Fibroblast of skin of scalp (primary cell): ENCODE measurements at places on chromosomes 5 and 9.

DNA sequence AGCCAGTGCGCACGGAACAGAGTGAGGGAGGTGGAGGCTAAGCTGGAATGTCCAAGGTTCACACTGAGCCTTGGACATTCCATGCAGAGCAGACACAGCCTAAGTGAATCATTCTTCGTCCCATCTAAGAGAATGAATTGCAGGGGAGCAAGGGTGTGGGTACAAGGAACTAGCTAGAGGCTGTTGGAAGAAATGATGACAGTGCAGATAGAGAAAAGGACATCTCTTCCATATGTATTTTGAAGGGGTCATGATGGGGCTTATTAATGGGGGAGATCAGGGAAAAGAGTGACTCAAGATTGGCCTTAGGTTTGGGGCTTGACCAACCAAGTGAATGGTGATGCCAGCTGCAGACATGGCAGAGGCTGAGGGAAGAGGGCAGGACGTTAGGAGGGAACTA lies 59.2 kb downstream of the MTX3 start:
- no peak for DNase-seq

GRCh38 chr9:15400281-15400941 lies 22.3 kb upstream of the SNAPC3 start:
- DNase-seq = peak; percentile 38

GRCh38 chr5:141532726-141533125 lies 43.8 kb downstream of the PCDHGC5 start:
- no peak for DNase-seq

GRCh38 chr9:132975961-132976360 lies 2.5 kb upstream of the GFI1B start:
- DNase-seq = no peak

DNA sequence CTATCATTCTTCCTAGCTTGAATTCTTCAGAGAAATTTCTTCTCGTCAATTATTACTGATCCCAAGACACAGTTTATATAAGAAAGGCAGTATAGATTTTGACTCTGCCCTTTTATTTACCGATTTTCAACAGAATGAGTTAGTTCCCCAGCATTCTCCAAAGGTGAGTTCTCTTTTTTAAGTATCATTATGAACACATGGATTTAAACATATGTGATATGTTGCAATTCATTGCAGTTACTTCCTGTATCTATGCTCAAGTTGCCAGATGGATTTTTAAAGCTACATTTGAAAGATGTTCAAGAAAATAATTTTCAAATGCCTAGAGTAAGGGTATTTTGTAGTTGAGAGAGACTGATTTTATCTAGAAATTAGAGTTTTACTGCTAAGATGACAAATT lies 8.4 kb downstream of the WDR41 start:
- no peak for DNase-seq

- DNase-seq = no peak
These were observed 229.3 kb downstream of the GOLPH3 start for GRCh38 chr5:31944684-31945445.

DNA sequence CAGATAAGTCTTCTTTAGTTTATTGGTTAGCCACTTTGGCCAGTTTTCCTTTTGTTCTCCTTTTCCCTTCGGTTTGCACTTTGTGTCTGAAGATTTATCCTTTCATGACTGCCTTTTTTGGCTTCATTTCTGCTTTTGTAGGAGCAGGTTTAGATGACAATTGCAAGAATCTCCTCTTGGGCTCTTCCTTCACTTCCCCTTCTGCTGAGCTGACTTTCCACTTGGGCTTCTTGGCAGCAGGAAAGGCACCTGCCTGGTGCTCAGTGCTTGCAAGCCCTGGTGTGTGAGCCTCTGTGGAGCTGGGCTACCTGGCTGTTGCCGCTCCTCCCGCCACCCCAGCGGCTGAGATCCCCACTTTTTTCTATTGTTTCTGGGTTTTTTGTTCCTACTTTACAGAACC lies 7.3 kb downstream of the CCDC112 start:
- no peak for DNase-seq

DNA sequence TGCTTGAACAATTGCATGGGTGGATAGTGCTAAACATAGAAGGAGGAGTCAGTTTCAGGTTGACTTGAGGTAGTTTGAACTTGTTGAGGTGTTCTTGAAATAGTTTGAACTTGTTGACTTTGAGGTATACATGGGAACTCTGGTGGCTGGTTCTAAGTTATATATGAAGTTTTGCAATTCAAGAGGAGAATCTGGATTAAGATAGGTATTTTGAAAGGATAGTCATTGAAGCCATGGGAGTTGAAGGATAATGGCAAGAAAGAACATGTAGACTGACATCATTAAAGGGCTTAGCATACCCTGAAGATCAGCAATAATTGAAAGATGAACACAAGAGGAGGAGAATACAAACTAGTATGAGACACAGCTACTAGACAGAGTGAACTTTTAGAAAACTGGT lies 181.9 kb upstream of the MRPS30 start:
- no peak for DNase-seq

DNA sequence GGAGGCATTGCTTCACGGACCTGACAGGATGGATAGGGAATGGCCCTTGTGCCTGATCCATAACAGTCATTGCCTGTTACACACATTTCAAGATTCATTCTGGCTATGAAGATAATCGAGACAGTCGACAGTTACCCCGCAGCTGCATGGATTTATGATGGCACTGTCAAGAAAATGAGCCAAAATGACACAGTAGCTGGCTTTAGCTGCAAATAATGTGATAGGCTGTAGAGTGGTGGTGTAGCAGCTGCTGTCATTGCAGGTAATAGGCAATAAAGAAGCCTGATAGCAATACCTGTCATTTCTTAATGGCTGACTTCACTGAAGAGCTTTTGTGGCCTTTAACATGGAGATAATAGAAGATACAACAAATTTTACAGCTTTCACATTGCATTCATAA lies 1085.2 kb upstream of the ARRDC3 start:
- no peak for DNase-seq

- DNase-seq = no peak
These were observed 399.0 kb upstream of the MEF2C start for GRCh38 chr5:89281766-89282553.

- no peak for DNase-seq
These were observed 172.2 kb upstream of the MEF2C start for GRCh38 chr5:89055015-89055694.

DNA sequence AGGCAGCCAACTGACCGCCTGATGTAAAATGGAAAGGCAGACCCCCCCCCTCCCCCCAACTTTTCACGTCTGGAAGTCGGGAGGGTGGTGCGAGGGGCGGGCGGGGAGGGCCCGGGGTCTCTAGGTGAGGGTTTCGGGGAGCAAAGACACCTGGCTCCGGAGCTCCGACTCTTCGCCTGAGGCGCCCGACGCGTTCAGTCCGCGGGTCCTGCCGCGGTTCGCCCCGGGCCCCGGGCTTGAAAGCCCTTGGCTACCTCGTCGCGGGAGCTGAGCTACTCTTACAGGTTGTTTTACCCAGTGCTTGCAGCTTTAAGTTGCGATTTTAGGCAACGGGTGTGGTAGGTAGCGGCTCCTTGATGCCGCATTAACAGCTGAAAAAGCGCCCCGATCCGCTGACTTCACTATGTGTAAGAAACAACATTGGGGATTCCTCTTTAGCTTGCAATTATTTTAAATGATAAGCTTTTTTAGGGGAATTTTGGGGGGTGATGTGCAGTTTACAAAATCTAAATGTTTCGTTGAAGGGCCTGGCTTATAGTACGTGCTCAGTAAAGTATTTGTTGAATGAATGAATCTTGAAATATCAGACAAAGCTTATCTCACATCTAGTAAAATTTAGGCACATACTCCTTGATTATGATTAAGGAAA lies 722 bp downstream of the CDC42SE2 start:
- peak; percentile 17 for DNase-seq

GRCh38 chr5:112492291-112492690 lies 73.2 kb upstream of the EPB41L4A start:
- DNase-seq = peak; percentile 34

- DNase-seq = no peak
These were observed 60.1 kb downstream of the CDH18 start for GRCh38 chr5:19927919-19928318.

- DNase-seq = peak; percentile 92
These were observed 296.7 kb downstream of the HINT1 start for GRCh38 chr5:130868186-130868840.

DNA sequence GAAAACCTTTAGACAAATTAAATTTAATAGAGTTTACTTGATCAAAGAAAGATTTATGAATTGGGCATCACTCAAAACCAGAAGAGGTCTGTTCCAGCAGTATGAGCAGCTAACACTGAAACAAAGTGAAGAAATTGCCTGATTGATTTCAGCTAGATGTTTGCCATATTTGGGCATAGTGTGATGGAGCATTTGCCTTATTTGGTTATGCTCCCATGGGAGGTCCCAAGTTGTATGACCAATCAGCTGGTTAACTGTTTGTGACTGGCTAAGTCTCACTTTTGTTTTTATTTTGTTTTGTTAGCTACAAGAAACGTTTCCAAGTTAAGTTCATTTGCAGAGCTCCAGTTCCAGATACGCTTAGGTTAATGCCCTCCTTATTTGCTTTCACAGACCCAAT lies 53.3 kb upstream of the LMNB1 start:
- DNase-seq = peak; percentile 18

DNA sequence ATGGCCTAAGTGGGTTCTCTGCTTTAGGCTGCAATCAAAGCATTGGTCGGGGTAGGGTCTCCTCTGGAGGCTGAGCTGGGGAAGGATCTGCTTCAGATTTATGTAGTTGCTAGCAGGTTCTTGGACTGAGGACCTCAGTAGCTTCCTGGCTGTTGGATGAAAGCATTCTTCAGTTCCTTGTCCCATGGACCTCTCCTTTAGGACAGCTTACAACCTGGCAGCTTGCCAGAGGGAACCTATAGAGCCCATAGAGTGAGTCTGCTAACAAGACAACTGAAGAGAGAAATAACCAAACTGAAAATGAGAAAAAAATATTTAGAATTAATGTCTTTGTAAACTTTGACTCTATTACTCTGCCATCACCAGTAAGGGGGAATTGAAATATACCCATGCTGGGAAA lies 12.4 kb downstream of the MRPS30 start:
- peak; percentile 1 for DNase-seq

- DNase-seq = no peak
These were observed 13.5 kb upstream of the DRD1 start for GRCh38 chr5:175457466-175457865.

GRCh38 chr5:61516946-61517345 lies 184.9 kb downstream of the ZSWIM6 start:
- DNase-seq = no peak

DNA sequence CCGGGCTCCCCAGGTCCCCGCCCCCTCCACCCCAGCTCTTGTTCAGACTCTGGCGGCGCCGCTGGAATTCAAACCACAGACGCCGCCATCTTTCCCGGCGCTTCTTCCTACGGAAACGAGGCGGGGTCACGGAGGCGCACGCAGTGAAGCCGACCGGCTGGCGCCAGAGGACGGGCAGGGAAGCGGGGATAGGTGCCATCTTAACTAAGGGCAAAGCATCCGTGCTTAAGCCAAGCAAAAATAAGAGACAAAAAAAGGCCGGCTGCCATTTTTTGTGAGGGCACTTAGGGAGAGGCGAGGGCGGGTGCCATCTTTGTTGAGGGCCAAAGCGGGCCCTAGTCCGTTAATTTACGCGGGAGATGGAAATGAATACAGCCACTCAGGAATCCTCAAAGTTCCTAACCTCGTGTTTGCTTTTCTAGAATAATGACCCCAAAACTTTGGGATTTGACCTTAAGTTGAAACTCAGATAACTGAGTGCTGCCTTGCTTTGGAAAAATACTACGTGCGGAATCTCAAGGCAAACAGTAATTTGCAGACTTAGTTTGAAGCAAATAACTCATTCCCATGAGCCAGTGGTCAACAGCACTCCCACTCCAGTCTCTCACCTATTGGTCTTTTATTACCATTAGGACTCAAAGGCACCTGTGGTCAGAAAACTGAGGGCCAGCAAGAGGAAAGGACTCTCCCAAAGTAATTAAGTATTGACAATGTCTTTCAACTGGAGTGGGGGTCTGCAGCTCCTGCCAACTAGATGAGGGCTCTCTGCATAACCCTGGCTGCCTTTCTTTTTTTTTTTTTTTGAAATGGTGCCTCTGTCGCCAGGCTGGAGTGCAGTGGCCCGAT lies at the start of gene CDK5RAP2:
TSS of gene CDK5RAP2 (minus strand) at position 117 of the 846 bp plus-strand sequence. CDS start 189 bp downstream, outside the sequence.
- peak; percentile 98 for DNase-seq

GRCh38 chr9:137825324-137825989 lies 52.1 kb upstream of the CACNA1B start:
- no peak for DNase-seq

DNA sequence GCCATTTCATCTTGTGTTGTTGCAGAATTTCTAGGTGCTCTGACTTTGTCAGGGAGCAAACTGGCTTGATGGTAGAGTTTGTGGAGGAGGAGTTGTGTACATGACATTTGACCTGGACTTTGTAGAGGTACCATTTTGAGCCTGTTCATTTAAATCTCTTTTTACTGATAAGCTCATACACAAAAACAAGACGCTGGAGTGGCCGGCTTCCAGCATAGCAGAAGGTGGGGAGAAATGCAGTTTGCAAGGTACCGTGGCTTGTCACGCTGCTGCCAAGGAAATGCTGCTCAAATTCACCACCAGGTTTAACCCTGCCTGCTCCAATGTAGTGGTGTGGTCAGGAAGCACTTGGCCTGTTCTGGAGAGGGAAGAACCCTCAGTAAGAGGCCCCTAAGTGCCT lies 18.9 kb upstream of the IQGAP2 start:
- DNase-seq = no peak

GRCh38 chr9:126700903-126701812 lies 87.4 kb downstream of the LMX1B start:
- no peak for DNase-seq

- DNase-seq = no peak
These were observed 43.4 kb downstream of the PPP1R2B start for GRCh38 chr5:156893517-156893916.

DNA sequence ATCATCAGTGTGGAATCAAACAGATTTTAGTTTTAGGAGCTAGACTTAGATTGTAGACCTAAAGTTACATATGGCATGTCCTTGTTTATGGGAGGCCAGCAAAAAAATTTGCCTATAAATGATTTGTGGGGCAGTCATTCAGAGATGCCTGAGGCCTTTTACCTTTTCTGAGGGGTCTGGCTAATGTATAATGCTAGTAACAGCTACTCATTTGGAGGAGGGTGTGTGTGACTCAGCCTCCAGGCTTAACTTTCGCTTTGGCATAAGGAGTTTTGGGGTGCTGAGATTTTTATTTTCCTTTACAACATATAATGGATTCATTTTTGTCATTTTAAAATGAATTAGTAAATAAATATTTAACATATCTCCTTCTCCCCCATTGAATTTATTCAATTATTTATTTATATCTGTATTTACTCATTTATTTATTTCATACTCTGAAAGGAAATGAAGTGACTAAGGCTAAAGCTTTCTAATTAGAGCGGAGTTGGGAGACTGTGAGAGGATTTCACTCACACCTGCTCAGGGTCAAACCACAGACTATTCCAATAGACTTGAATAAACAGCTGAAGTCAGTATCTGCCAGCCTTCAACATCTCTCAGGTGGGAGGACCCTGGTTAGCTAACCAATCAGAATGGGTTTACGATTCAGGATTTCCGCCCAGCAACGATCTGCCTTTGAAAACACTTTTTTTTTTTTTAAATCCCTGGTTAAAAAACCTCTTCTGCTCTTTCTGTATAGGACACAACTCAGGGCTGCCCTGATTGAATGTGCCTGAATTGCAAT lies 487.5 kb upstream of the SGCD start:
- DNase-seq = no peak
